ENCODE measurements at places on chromosomes 13 and 19. TPM values are rescaled to one million over a fixed set of nuclear protein-coding genes. Genes with fewer than 3 reads are reported as not detected.

Gene FREM2
- 0.46 TPM for total RNA-seq

Gene SIGLECL1
- total RNA-seq: not detected

Gene CGB2
- total RNA-seq: not detected

Gene SMIM17
- total RNA-seq: not detected

Gene IER2
- 47.4 TPM for total RNA-seq

Gene KLHL1
- not detected for total RNA-seq

Gene ZNF613
- 5.3 TPM for total RNA-seq

Gene RAB3A
- total RNA-seq: 34.3 TPM

Gene MISP3
- total RNA-seq: 7.3 TPM

DNA sequence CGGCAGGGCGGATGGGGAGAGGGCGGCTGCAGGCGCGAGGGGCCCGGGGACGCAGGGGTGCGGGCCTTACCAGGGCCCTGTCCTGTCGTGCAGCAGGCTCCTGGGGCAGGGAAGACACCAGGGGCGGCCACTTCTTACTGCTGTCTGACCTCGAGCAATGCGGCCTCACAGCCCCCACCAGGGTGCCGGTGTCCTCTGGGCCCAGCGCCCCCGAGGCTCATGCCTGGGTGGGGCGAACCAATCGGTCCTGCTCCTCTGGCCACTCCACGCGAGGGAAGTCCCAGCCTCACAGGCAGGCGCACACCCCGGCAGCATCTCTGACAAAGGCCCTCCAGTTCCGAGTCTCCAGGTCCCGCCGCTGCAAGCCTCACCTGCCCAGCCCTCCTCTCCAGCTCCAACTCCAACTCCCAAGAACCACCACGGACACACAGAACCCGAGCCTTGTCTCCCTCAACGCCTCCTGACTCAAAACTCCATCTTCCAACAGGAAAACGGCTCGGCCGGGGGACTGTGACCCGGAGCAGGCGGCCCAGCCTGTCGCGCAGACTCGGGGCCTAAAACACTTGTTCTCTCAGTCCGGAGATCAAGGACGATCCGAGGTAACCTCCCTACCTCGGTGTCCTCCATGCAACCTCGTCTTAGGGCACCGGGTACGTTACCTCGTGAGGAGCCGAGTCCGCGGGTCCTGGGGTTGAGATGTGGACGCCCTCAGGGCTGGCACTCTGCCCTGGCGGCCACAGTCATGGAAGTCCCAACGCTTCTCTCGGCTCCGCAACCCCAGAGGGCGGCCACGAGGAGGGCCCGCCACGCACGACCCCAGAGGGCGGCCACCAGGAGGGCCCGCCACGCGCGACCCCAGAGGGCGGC is 6.5 kb downstream of the FGF22 start:
- DNase-seq: peak; percentile 17

GRCh38 chr13:51728972-51729371 is 75.0 kb downstream of the DHRS12 start:
- no peak for DNase-seq

- DNase-seq: no peak
These were observed 564.1 kb downstream of the DCT start for GRCh38 chr13:93915269-93915809.

- no peak for DNase-seq
These were observed 36.6 kb downstream of the PDS5B start for GRCh38 chr13:32622827-32623226.

DNA sequence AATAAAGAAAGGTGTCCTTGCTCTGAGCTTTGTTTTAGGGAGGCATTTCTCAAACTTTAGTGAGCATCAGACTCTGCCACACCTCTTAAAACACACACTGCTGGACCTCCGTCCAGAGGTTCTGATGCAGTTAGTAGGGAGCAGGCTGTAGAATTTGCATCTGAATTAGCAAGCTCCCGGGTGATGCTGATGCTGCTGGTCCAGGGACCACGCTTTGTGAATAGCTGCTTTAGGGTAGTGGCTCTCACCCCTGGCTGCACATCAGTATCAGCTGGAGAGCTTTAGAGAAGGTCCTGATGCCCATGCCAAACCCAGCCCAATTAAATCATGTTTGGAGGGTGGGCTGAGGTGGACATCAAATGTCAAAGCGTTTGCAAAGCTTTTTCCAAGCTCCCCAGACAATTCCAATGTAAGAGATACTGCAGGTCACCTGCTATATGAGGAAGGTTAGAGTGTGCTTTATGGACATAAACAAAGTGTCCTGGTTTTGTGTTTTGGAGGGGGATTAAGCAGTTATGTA is 3.6 kb downstream of the HTR2A start:
- DNase-seq: no peak

DNA sequence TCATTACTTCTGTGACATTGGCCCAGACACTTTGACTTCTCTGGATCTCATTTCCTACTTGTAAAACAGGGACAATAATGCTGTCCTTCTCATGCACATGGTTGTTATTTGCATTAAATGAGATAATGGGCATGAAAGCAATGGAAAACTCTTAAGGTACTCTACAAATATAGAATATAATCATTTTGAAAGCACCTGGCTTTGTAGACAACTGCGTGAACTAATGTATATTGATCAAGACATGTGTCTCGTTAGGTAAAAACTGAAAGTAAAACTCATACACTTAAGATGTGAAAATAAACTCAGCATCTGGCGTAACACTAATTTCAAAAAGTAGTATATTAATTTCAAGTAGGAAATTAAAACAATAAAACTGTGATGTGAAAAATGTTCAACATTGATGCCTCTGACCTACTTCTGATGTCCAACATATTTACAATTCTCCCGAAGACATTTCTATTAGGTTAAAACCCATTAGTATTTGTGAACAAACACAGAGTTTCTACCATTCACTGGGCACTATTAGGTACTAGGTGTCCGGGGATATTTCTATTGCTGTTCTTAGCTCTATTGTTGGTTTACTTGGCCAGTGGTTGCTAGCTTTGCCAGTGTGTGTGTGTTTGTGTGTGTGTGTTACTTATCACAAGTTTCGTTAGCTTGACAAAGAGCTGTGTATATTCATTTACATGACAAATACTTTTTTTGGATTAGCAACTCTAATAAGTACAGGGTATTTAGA is 220.5 kb downstream of the KCNRG start:
- DNase-seq: no peak

GRCh38 chr19:29001141-29001581 is 211.8 kb downstream of the UQCRFS1 start:
- DNase-seq: no peak

DNA sequence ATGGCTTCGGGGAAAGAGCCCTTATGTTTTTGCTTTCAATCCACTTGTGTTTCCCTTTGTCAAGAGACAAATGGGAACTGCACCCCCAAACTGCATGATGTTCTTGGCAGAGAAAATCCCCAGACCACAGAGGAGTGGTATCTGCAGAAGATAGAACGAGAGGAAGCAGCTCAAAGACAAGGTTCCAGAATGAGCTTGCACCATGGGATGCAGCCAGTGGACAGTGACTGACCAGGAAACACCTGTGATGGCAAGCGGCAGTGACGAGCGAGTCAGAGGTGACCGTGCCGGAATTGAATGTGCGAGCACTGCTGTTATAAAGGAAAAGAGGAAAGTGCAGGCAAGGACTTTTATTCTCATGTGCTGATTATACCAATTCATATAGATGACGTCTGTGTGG is 46.3 kb downstream of the IRS2 start:
- no peak for DNase-seq

DNA sequence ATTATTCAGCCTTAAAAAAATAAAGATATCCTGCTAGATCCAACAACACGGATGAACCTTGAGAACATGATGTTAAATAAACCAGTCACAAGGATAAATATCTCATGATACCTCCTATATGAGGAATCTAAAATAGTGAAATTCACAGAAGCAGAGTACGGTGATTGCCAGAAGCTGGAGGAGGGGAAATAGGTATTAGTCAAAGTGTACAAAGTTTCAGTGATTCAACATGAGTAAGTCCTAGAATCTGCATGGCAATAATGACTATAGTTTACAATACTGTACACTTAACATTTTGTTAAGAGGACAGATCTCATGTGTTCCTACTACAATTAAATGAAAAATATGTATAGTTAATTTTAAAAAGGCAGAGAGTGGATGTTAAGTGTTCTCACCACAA is 206.6 kb upstream of the SLC10A2 start:
- no peak for DNase-seq

DNA sequence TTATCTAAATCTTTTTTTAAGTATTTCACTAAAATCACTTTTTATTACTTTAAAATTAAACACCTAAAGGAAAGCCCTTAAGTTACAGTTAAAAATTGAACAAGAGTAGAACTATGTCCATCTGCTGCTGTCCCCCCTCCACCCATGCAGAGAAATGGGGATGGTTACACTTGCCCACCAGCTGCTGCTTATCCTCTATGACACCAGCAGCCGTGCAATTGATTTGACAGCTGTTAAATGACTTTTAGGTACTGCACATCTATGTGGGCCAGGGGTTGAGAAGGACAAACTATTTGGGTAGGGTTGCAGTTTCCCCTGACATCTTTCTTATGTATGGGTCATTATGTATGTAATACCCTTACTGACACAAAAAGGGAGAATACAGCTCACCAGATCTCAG is 77.2 kb downstream of the TBC1D4 start:
- no peak for DNase-seq

DNA sequence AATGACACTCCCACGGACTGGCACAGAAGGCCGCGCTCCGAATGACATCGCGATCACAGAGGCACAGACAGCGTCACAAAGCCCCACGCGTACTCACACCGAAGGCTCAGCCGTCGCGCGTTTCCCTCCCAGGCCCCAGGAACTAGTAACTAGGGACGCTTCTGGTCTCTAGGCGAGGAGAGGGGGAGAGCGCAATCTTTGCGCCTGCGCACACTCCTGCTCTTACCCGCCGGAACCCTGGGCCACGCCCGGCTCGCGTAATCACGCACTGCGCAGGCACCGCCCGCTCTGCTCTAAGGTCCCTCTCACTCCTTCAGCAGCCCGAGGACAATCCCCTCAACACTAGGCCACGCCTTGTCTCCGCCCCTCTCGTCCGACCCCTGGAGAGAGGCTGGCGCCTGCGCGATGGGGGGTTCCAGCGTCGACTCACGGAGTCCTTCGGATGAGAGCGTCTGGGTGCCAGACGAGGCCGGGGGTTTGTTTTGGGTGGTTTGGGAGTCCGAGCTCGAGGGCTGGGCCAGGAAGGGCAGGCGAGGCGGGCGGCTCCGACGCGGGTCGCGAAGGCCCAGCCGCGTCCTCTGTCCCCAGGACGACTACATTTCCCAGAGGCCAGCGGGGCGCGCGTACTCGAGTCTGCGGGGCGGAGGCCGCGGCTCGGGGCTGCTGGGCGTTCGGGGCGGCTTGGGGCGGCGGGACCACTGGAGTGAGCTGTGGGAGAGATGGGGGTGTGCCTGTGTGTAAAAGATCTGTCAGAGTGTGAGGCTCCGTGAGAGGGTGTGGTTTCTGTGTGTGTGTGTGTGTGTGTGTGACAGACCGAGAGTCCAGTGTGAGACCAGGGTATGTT is at the start of gene ZNF471:
ZNF471 (plus strand) TSS at position 410 of the 844 bp plus-strand sequence. CDS start 3,717 bp downstream, outside the sequence.
- peak; percentile 99 for DNase-seq

GRCh38 chr19:28242317-28242927 is 970.5 kb downstream of the UQCRFS1 start:
- DNase-seq: no peak

DNA sequence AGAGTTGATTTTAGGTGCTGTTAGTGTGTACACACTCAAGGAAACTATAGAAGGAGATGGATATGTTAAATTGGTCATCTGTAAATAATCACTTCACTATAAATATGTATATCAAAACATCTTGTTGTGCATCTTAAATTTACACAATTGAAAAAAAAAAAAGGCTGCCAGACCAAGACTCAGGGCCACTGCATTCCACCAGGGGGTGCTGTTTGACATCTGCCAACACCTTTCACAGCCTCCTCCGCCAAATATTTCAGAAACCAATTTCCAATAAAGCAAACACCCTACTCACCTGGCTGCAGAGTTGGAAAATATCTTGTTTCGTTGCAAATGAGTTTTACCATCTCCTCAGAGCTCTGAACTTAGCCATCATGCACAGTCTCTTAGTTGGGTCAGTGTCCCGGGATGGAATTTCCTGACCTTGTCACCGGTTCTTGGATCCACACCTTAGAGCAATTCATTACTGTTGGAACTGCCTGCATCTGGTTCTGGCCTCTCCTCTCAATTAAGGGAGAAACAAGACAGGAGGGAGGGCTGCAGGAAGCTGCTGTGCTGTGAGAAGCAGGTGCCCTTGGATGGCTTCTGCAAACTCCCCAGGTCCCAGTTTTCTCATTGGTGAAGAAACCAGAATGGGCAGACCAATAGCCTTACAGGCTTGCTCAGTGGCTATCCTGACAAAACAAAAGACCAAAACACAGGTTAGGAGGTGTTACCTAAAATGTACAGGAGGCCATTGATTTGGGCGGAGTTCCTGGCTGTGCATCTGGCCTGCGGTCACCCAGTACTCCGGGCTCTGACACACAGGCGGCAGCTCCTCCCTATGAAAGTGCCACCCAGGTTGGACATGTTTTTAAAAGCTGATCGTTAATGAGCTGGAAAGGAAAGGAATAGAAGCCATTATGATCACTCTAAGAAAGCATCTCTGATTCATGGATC is 746.6 kb downstream of the UQCRFS1 start:
- peak; percentile 58 for DNase-seq

DNA sequence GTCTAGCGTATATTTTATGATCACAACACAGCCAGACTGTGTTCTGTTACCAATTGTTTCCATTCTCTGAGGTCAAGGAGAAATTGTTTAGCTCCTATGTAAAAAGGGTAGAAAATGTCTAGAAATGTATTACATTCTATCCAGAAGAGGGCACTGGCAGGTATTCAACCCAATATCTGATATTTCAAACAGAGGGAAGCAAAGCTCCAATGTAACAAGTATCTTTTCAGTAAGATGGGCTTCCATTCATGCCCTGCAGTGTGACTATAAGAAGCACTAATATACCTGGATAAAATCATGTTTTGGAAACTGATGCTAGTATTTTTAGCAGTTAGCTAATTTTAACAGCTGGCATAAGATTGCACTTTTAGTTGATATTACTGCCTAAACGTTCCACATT is 312.7 kb downstream of the FGF14 start:
- no peak for DNase-seq

- DNase-seq: no peak
These were observed 25.7 kb upstream of the UBE2L5 start for GRCh38 chr13:30396434-30397075.
